Activated CD4-positive, alpha-beta T cell treated with anti-CD3 and anti-CD28 coated beads, Interleukin-2, amount 10 ng/mL, durations not matched to agents 24 days and 14 days (primary cell): ENCODE measurements at places on chromosomes 16 and 17. TPM values are rescaled to one million over a fixed set of nuclear protein-coding genes. Genes with fewer than 3 reads are reported as not detected.

DNA sequence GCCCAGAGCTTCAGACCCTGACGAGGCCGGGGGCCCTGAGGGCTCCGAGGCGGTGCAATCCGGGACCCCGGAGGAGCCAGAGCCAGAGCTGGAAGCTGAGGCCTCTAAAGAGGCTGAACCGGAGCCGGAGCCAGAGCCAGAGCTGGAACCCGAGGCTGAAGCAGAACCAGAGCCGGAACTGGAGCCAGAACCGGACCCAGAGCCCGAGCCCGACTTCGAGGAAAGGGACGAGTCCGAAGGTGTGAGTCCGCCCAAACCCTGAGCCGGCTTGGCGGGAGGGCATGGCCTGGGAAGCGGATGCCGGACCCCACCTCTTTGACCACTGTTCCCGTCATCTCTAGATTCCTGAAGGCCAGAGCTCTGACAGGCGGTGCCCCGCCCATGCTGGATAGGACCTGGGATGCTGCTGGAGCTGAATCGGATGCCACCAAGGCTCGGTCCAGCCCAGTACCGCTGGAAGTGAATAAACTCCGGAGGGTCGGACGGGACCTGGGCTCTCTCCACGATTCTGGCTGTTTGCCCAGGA lies 4.4 kb downstream of the NOL3 start:
- peaks cover 22% of the 10 kb centered on the region for H3K36me3 ChIP-seq
- H3K27ac ChIP-seq: no peak overlapping the region
- H3K4me1 ChIP-seq: peaks cover 63% of the 10 kb centered on the region

DNA sequence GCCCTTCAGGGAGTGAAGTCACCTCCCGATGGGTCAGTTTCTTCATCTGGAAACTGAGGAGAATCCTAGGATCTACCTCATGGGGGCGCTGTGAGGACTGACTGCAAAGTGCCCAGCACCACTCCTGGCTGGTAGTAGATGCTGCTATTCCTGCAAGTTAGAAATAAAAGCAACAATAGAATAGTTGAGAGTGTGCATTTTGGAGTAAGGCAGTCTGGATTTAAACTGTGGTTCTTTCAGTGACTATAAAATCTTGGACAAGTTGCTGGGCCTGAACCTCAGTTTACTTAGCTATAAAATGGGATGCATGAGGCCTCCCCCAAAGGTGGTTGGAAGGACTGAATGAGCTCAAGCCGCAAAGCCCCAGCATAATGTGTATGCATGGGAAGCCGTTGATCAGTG lies 70.6 kb downstream of the CYB5B start:
- H3K27me3 ChIP-seq: no peaks in the 10 kb centered on the region
- DNase-seq: peak; percentile 79
- H3K4me1 ChIP-seq: peaks cover 3% of the 10 kb centered on the region
- H3K36me3 ChIP-seq: no peaks in the 10 kb centered on the region
- no peak overlapping the region for H3K4me3 ChIP-seq
- no peak overlapping the region for H3K27ac ChIP-seq

DNA sequence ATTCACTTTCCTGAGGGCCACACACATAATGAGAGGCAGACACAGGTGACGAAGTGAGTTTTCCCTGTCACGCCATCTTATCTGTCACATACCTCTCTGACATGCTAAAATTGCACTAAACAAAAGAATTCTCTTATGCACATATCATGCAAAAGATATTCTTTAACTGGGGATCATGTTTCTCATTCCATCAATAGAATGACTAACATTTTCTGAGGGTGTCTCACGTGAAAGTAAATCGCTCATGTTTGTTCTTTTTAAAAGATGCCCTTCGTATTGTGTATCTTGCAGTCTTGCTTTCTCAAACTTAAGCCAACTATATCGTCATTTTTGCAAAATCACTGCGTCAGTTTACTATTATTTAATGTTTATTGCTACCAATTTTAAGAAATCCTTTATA lies 306.4 kb downstream of the WWOX start:
- no peaks in the 10 kb centered on the region for H3K27me3 ChIP-seq
- H3K4me3 ChIP-seq: no peak overlapping the region
- no peaks in the 10 kb centered on the region for H3K4me1 ChIP-seq
- no peak for DNase-seq
- no peak overlapping the region for H3K27ac ChIP-seq

DNA sequence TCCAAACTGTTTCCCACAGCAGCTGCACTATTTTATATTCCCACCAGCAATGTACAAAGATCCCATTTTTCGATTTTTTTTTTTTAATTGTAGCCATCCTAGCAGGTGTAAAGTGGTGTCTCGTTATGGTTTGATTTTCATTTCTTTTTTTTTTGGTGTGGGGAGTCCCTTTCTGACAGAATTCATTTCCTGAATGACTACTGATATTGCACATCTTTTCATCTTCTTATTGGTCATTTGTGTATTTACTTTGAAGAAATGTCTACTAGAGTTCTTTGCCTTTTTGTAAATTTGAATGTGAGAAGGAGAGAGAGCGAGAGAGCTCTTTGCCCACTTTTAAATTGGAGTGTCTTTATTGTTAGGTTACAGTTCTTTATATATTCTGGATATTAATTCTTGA lies 14.0 kb downstream of the CYB5B start:
- peaks cover 40% of the 10 kb centered on the region for H3K36me3 ChIP-seq
- peaks cover 37% of the 10 kb centered on the region for H3K4me1 ChIP-seq
- DNase-seq: no peak
- H3K4me3 ChIP-seq: no peak overlapping the region
- no peaks in the 10 kb centered on the region for H3K27me3 ChIP-seq

DNA sequence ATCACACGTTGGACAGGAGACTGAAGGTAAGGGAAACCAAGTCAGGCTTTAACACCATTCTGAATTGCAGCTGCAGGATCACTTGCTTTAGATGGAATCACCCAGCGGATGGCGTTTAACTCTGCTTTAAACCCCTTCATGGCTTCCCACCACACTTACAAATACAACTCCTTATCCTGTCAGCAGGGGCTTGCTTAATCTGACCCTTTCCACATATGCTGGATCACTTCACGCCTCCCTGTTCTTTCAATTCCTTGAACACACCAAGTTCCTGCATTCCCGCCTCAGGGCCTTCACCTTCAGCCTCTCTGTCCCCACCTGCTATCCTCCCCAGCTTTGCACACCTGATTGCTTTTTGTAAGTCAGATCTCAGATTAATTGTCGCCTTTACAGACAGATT lies 442.2 kb downstream of the MAF start:
- no peak overlapping the region for H3K4me3 ChIP-seq
- no peaks in the 10 kb centered on the region for H3K27me3 ChIP-seq
- DNase-seq: no peak
- H3K27ac ChIP-seq: no peak overlapping the region
- H3K4me1 ChIP-seq: peaks cover 30% of the 10 kb centered on the region

DNA sequence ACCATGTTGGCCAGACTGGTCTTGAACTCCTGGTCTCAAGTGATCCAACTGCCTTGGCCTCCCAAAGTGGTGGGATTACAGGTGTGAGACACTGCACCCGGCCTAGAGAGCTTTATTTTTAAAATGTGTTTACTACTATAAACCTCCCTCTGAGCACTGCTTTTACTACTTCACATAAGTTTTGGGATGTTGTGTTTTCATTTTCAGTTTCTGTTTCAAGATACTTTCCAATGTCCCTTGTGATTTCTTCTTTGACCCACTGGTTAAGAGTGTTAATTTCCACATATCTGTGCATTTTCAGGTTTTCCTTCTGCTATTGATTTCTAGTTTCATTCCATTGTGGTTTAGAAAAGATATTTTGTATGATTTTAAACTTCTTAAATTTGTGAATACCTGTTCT lies 74.4 kb downstream of the NETO2 start:
- DNase-seq: peak; percentile 62
- no peaks in the 10 kb centered on the region for H3K27me3 ChIP-seq
- H3K36me3 ChIP-seq: peaks cover 1% of the 10 kb centered on the region
- peaks cover 23% of the 10 kb centered on the region for H3K4me1 ChIP-seq

DNA sequence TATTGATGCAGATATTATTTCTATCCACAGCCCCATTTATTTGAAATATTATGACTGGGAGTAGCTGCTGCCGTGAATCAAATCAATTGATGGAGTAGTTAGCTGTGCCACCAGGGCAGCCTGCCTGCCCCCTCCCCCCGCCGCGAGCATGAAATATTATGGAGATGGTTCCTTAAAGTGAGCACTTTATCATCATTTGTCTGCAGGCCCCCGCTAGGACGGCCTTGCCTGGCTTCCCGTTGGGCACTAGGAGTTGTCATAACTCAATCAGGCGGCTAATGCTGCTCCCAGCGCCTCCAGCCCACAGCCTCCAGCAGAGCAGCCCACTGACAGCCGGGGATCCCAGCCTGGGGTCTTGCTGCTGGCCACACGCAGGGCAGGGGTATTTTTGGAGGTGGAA lies 173.9 kb downstream of the SALL1 start:
- no peaks in the 10 kb centered on the region for H3K4me1 ChIP-seq
- H3K27me3 ChIP-seq: no peaks in the 10 kb centered on the region
- no peaks in the 10 kb centered on the region for H3K36me3 ChIP-seq

DNA sequence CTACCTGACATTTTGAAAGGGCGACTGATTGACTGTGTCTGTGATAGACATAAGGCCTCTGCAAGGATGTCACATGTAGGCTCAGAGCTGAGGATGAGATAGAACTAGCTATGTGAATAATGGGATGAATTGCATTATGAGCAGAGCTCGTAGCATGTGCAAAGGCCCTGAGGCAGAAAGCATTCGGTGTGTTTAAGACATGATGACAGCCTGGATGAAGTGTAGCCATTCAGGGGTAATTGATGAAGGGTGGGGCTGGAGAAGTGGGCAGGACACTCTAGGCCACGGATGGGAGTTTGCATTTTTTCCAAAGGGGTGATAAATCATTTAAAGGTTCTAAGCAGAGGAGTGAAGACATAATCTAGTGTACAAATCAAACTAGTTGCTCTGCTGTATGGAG lies 62.6 kb downstream of the USP43 start:
- H3K4me1 ChIP-seq: no peaks in the 10 kb centered on the region
- no peak overlapping the region for H3K27ac ChIP-seq
- no peak for DNase-seq
- H3K4me3 ChIP-seq: no peak overlapping the region
- H3K27me3 ChIP-seq: no peaks in the 10 kb centered on the region
- H3K36me3 ChIP-seq: no peaks in the 10 kb centered on the region

DNA sequence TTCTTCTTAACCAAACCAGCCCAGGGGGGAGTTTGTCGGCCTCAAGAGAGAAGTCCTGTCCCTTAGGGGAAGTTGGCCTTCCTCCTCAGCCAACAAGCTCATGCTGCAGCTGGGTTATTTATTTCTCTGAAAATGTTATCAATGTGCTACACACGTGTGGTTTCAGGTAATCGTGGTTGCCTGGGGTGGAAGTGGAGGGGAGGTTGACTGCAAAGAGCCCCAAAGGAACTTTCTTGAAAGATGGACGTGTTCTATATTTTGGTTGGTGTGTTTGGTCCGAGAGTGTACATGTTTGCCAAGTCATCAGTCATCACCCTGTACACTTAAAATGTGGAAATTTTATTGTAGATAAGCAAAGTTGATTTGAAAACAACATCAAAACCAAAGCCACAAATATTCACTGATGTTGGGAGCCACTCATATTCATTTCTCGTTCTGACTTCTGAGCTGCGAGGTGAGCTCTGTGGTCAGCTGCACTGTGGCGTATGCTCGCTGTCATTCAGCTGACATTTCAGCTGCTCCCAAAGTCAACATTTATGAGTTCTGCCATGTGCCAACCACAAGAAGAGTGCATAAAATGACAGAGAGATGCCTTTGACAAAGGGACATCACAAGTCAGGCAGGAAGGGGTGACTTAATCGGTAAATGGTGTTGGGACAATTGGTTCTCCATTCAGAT lies 26.5 kb upstream of the ADGRG1 start:
- peaks cover 9% of the 10 kb centered on the region for H3K36me3 ChIP-seq
- peaks cover 3% of the 10 kb centered on the region for H3K27me3 ChIP-seq
- H3K4me1 ChIP-seq: peaks cover 37% of the 10 kb centered on the region
- peak overlapping the region; percentile 95 for H3K27ac ChIP-seq

DNA sequence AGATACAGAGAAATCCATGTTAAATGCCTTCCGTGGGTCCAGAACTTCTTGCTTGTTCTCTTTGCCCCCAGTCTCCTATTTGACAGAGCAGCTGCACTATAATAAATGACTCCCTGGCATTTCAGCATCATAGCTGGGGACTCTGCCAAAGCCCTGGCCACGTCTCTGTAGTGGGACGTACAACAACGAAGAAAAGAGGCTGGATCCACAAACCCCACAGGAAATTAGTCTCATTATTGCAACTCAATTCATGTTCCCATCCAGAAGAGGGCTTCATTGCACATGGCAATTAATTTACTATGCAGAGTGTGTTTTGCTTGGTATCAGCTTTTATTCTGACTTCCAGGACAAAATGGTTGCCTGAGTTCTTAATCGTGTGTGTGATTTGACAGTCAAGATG lies 121.3 kb downstream of the CDH13 start:
- peaks cover 4% of the 10 kb centered on the region for H3K4me1 ChIP-seq
- H3K4me3 ChIP-seq: no peak overlapping the region
- H3K27me3 ChIP-seq: peaks cover 28% of the 10 kb centered on the region

Gene CMTR2
- 20.0 and 20.8 TPM in 2 replicates for total RNA-seq

Gene CTRB2
- not detected in 2 replicates for total RNA-seq

Gene TMEM114
- total RNA-seq: not detected in 2 replicates

Gene PROCA1
- 6.0 TPM in 2 replicates for total RNA-seq

Gene ZG16
- not detected in 2 replicates for total RNA-seq
